Thyroid gland (tissue), 4 donors: ENCODE measurements at places on chromosomes 4 and X. TPM values are rescaled to one million over a fixed set of nuclear protein-coding genes. Genes with fewer than 3 reads are reported as not detected.

DNA sequence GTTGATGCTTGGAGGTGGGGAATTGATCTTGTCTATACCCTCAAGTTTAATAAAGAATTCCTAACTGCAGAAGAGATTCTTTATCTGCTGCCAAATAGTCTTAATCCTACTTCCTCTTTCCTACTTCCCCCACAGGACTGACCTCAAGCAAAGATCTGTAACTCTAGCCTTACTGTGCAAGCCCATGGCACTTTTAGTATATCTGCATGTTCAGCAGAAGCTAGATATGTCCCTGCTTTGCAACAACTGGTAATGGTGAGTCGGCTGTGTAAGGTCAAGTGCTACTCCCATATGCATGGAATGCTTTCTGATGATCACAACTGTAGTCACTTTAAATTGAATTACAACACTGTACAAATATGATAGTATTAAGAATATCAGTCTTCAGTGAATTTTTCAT lies 26.3 kb upstream of the PDS5A start:
- DNase-seq = no peak

DNA sequence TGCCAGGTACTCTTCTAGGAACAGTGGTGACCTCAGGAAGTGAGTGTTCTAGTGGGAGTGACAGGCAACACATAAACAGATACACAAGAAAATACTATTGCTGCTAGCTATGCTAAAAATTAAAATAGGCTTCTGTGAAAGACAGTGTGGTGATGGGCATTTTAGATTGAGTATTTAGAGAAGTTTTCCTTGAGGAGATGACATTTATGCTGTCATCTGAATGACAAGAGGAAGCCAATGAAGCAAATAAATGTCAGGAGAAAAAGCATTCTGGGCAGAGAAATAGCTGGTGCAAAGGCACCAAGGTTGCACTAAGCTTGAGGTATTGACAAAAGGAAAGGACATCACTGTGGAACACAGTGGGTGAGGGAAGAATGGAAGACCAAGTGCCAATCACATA lies 18.0 kb downstream of the NDNF start:
- DNase-seq = no peak

- no peak for DNase-seq
Observed at GRCh38 chr4:101670897-101671296, 119.6 kb upstream of the BANK1 start.

GRCh38 chrX:133332737-133333136 lies 82.6 kb downstream of the GPC4 start:
- no peak for DNase-seq

FGB gene
- 0.94 TPM for total RNA-seq

DNA sequence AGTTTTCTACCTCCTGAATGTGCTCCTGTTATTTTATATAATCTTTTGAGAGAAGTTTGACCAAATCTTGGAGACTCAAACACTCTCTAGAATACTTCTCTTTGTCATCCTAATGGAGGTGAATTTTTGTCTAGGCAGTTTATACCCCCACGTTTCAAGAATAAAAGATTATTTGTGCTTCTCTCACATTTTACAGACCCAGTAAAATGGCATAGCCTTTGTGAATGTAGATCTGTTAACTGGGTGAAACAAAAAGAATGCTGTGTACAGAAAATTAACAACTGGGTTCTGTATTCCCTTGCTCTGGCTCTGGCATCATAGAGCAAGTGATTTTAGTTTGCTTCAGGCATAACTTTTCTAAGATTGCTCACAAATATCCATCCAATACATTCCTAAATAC lies 26.1 kb downstream of the GASK1B start:
- no peak for DNase-seq

UTP3 gene
- total RNA-seq = 15.2 TPM

GRCh38 chr4:64718091-64718490 lies 308.8 kb upstream of the TECRL start:
- no peak for DNase-seq

GRCh38 chr4:53234669-53235068 lies 131.2 kb downstream of the SCFD2 start:
- DNase-seq = no peak

TECRL gene
- total RNA-seq = not detected

GRCh38 chr4:73234712-73235111 lies 23.9 kb downstream of the ANKRD17 start:
- DNase-seq = no peak

DNA sequence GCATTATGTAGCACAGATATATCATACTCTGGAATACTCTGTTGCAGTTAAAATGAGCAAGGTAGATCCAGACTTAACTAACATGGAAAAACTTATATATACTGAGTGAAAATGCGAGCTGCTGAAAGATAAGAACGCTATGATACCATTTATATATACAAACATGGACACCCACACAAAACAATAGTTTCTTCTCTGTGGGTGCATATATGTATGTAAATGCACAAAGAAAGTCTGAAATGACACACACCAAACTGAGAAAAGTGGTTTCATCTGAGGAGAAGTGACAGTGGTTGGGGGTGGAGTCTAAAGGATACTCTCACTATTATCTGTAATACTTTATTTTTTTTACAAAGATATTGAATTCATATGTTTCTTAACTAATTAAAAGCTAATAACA lies 12.2 kb upstream of the FGF2 start:
- no peak for DNase-seq

DNA sequence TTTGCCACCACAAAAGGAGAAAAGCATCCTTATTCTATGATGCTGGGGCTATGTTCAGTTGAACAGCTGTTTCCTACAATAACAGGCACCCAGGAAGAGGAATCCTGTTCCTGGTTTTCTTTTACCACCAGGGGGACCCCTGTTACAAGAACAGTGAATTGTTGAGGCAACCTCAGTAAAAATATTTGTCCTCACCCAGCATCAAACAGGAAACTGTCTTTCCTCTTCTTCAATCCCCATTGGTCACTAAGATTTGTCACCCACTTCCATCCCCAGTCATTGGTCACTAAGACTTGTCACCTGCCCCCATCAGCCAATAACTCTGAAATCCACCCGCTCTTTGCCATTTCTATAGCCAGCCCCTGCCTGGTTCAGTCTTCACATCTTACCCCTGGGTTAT lies 143.5 kb upstream of the GALNT7 start:
- DNase-seq = peak; percentile 37

DNA sequence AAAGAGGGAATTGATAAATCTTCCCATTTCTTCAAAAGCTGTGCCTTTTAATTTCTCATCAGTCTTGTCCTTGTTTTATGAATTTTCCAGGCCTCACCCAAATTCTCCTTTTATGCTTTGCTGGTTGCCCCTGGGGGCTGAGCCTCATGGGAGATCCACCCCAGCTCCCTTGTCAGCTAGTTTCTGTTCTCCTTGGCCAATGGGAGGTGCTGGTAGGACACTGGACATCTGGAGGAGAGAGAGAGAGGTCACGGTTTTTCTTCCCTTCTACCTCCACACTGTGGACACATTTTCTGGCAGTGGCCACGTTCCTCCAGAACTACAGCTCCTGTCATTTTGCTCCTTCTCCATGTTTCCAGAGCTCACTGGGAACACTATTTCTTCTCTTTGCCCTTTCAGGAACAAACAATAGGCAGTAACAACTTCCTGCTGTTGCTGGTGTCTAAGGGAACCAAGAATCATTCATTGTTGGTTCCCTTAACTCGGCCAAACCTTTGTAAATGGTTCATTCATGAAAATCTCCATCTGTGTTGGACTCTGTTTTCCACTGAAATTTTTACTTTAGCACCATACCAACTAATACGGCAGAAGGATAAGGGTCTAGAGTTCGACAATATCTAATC lies 334.5 kb downstream of the GPAT3 start:
- DNase-seq = no peak

PPP3CA gene
- total RNA-seq = 33.4 TPM

DNA sequence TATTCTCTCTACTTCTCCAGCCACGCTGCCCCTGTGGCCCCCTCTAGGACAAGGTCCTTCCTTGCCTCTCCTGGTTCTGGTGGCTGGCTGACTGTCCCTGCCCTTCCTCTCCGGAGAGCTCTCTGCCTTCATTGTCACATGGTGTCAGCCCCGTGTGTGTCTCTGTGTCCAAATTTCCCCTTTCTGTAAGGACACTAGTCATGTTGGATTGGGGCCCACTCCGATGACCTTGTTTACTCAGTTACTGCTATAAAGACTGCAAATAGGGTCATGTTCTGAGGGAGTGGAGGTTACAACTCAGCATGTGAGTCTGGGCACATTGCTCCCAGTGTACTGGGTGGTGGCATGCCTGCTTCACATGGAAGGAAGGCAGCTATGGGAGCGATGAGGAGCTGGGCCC lies 129.5 kb upstream of the PSAPL1 start:
- DNase-seq = no peak

- no peak for DNase-seq
Observed at GRCh38 chrX:124619710-124620109, 273.3 kb downstream of the SH2D1A start.

GRCh38 chr4:31343061-31343460 lies 622.9 kb downstream of the PCDH7 start:
- no peak for DNase-seq

DNA sequence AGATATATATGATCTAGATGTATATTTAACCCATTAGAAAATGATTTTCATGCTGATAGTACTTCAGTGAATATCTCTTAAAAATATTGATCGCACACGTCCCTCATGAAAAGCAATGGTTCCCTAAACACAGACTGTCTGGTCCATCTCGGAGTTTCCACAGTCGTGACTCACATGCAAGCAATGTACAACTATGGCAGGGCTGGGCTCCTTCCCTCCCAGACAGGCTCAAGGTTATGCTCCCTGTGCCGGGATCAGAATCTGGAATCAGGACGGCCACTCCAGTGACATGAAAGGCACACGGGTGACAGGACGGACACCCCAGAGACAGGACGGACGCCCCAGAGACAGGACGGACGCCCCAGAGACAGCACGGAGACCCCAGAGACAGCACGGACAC lies 40.2 kb upstream of the PPP2R3B start:
- no peak for DNase-seq

NPNT gene
- 795 TPM for total RNA-seq

DNA sequence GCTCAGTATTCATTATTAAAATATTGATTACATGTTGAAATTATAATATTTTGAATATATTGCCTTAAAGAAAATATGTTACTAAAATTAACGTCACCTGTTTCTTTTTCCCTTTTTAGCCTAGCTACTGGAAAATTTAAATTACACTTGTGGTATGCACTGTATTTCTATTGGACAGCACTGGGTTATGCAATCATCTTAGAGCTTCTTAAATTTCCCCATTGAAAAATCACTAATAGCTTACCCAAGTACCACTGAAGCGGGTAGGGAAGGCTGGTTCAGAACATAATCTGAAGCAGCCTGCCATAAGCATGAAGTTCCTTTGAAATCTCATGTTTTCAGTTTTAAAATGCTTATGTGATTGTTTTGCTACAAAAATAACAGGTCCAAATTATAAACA lies 49.5 kb upstream of the TFDP3 start:
- DNase-seq = no peak

SPANXC gene
- total RNA-seq = not detected

DNA sequence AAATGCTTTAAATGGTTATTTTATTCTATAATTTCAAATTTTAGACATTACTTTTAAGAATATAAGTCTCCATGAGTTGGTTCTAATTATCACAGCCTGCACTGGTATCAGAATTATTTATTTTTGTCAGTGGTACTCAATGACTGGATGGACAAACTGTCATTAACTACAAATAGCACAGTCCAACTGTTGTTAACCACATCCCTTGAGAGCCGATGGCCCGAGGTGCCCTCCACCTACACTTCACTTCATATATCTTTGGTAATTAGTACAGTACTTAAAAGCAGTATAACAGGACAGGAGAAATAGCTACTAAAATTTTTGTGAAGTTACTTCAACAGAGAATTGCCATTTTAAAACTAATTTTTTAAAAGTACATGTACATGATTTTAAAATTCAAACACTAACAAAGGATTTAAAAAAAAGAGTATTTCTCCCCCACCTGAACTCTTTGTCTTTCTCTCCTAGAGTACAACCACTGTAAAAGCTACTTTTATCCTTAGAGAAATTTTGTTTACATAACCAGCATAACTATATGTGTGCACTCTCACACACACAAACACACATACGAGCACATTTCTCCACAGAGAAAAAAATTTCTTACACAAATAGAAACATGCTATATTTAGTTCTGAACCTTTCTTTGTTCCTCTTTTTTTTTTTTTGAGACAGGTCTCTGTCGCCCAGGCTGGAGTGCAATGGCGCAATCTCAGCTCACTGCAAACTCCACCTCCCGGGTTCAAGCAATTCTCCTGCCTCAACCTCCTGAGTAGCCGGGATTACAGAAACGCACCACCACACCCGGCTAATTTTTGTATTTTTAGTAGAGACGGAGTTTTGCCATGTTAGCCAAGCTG lies 6.5 kb downstream of the TIFA start:
- peak; percentile 70 for DNase-seq

- DNase-seq = no peak
Observed at GRCh38 chrX:45815441-45815840, 614.8 kb upstream of the DIPK2B start.

- DNase-seq = no peak
Observed at GRCh38 chr4:17805580-17806155, 4.9 kb downstream of the DCAF16 start.

DNA sequence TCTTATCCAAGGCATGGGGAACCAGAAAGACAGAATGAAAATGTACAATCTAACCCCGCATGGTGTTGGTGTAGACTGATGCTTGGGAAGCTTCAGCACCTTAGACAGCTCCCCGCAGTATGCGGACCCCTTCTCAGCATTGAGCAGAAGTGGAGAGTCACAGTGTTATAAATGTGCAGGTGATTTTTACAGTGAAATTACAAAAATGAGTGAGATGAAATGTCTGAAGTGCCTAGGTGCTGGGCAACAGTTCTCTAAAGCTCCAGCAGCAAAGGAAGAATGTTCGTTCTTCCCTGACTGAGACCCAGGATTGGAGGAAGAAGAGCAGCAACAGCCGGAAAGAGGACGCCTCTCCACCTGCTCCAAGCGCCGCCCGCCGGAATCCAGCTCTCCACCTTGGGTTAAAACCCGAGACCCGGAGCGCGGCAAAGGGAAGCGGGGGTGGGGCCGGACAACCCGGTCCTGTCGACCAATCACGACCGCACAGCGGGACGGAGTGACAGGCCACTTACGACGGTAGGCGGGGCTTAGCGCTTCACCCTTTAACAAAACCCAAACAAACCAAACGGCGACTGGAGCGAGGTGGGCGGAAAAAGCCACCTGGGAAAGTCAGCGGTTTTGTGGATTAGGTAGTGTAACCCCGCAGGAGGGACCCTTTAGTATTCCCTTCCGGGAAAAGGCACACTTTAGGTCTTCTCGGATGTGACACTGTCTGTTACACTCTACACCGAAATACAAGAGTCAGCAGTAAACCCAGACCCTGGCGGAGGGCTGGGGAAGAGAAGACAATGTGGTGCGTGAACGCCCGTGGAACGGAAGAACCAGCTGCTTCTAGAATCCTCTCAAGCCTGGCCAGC lies at the start of gene GLRA3:
Gene GLRA3, minus strand, starts transcription at position 403 of the 857 bp plus-strand sequence. CDS start 436 bp downstream, outside the sequence.
- DNase-seq = peak; percentile 12

GAGE2A gene
- not detected for total RNA-seq

DNA sequence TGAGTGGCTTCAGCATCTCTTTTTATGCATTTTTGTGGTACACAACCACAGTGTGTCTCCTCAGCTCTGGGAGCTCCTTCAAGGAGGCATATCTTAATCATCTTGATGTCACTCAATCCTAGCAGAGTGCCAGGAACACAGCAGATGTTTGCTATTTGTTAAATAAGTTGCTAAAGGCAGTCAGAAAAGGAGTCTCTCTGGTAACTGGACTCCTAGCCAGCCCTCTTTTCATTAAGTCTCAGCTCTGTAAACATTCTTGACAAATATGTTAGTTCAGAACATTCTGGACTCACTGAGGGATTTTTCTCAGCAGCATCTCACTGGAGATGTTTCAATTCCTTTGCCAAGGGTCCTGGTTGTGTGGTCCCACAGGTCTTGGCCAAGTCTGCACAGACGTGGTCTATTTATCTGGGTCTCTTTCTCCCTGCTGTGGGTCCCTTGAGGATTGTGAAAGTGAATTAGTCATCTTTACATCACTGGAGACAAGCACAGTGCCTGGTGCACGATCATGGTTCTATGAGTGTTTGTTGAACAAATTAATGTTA lies 20.3 kb upstream of the FAM9C start:
- DNase-seq = no peak
